NCI-H1092 treated with DMSO at 0.1 percent for 48 hours (cell line): ENCODE measurements at places on chromosomes 12 and 14.
A peak's percentile ranks its signal among the peaks of the same experiment; 100 is the strongest.

- DNase-seq, result no peak
These were observed 26.0 kb downstream of the FRMD6 start for GRCh38 chr14:51677738-51678137.

DNA sequence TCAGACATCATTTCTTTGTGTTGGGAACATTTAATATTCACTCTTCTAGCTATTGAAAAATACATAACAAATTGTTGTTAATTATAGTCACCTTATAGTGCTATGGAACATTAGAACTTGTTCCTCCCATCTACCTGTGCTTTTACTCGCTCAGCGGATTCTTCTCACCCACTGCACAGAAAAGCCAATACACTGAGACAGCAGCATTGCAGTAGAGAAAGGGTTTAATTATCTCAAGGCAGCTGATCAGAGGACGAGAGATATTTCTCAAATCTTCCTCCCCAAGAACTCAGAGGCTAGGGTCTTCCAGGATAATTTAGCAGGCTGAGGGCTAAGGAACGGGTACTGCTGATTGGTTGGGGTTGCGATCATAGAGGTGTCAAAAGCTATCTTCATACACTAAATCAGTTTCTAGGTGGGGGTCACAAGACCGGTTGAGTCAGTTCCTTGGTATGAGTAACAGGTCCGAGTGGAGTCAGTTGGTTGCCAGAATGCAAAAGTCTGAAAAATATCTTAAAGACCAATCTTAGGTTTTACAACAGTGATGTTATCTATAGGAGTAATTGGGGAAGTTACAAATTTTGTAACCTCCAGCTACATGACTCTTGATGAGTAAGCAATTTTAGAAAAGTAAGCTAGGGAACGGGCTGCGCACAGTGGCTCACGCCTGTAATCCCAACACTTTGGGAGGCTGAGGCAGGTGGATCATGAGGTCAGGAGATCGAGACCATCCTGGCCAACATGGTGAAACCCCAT is 173.1 kb downstream of the FBXL14 start:
- no peak for DNase-seq

DNA sequence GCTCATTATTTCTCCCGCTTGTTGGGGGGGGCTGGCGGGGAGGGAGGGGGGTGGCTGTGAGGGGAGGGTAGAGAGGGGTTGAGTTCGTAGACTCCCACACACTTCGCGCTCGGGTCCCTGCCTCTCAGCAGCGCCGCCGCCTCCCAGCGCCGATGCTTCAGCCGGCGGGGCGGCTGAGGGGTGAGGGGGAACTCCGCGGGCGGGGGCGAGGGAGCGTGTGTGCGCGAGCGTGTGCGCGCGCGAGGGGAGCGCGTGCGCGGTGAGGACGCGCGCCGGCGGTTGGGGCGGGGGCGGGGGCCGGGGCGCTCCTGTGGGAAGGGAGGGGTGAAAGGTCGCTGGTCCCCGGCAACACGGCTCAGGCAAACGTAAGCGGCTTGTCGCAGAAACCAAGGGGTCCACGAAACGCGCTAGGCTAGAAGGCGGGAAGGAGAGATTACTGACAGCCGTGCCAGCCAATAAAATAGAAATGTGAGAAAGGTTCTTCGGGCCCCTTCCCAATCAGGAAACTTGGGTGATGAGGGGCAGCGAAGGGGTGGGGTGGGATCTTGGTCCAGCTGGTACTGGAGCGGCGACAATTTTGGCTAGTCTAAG is 343 bp upstream of the NOVA1 start:
- DNase-seq, result peak; percentile 99

GRCh38 chr12:96302687-96303310 is 97.4 kb downstream of the CDK17 start:
- no peak for DNase-seq

DNA sequence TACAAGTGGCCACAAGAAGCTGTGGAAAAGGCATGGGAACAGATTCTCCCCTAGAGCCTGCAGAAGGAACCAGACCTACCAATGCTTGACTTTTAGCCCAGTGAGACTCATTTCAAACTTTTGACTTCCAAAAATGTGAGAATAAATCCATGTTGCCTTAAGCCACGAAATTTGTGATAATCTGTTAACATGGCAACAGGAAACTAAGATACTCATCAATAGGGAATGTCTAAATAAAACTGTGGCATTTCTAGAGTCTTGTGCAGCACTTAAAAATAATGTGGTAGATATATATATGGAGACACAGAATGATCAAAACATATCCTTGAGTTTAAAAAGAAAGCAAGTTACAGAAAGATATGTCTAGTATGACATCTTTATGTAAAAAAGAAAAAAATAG is 12.0 kb downstream of the HECTD4 start:
- DNase-seq, result no peak

GRCh38 chr14:101726295-101726953 is 35.1 kb upstream of the PPP2R5C start:
- DNase-seq, result no peak

DNA sequence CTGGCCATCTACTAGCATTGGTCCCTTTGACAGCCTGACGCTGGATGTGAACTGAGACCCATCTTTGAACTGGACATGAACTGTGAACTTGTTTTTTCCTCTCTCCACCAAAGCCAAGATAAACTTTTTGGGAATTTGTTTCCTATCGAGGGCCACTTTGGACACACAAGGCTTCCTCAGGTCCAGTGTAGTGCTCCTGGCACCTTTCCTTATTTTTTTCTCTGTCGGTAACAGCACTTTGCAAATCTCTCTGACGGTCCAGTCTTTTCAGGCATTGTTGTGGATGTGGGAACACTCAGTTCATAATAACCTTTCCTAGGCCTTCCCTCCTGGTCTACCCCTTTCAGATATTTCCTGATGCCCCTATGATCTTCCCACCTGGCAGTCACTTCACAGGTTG is 5.0 kb downstream of the KCNA1 start:
- no peak for DNase-seq

GRCh38 chr14:101788016-101788635 is 26.6 kb downstream of the PPP2R5C start:
- DNase-seq, result no peak

DNA sequence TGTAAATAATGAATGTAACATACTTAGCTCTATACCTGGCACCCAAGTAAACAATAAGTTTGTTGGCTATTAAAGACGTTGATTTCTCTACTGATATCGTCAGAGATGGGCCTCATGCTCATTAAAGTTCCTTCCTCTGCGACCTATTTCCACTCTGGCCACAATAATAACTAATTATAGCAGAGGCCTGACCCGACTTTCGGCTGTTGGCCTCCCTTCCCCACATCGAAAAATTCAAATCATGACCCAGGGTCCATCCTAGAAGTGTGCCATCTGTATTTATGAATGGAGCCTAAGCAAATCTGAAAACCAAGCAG is 321 bp upstream of the USP30 start:
- DNase-seq, result no peak

DNA sequence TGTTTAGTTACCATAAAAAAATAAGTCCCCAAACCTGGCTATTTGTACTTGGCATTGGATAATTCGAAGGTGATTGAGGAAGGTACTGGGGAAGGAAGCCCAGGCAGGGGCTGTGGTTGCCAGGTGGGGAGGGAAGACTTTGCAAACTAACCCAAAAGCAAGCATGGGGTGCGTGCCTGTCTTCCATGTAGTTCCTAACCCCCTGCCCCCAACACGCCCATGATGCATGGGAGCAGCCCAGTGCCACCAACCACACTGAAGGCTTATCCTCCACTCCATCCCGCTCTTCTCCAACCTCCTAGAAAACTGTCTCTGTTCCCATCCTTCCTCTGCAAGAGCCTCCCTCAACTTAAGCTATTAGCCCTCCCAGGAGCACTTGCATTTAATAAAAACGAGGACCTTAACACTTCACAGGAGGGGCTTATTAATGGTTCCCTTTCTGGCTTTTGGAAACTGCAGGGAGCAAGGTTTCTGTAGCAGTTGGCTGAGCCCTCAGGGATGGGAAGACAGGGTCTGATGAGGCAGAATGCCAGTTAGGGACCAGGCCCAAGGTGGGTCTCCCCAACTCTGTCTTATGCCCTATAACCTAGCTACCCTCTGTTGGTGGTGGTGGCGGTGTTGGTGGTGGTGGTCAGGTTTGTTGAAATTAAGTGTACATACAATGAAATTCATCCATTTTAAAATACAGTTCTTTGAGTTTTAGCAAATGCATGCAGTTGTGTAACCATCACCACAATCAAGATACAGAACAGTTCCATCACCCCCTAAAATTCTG is 96.0 kb downstream of the ZFP36L1 start:
- no peak for DNase-seq

DNA sequence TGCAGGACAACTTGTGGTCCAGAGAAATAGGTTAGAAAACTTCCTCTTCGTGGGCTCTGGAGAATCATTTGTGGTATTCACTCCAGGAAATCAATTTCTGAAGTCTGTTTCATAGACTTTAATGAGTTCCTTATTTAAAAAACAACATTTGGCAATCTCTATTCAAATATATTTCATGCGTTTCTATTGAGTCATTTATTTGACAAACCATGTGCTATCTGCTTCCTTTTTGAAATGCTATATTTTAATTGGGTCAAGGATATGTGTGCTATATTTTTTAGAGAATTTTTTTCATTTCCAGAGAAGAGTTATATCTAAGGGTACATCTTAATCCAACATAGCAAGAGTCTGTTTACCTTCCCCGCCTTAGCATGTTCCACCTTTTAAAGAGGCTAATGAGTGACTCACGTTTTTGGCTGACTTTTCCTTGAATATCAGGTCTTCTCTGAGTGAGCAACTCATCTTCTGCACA is 252.4 kb upstream of the EGLN3 start:
- no peak for DNase-seq

DNA sequence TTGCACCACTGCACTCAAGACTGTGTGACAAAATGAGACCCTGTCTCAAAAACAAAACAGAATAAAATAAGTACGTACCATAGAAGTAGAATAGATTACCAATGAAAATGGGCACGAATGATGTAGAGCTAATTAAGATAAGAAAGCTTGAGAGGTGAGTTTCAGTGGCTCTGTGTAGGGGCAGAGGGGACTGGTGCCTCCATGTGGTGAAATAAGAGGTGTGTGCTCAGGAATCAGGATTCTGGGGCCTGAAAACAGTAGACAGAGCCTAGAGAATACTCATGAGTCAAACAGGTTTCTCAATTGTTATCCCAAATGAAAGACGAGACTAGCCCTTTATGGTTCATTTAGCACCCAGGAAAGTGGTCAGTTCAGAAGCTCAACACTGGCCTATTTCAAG is 1145.1 kb downstream of the FLRT2 start:
- DNase-seq, result no peak

DNA sequence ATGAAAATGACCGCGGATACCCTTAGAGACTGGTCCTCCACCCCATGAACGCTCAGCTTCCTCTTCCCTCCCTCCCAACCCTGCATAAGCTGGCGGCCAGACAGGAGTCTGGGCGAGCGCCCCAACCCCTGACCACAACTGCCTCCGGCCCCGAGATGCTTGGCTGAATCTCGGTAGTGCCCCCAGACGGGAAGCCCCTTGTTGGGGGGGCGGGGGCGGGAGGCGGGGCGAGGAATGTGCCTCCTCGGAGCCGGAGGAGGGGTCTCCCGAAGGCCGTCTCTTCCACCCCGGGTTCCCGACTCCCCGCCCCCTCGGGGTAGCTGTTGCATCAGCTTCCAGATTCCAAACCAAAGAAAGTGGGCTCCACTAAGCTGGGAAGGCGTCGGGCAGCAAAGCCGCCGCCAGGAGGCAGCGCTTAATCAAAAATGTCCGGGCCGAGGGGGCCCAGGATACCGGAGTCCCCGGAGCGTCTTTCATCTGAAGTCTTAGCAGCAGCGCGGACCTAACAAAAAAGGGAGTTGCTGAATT is 7.1 kb upstream of the MRPL52 start:
- peak; percentile 24 for DNase-seq

- DNase-seq, result no peak
These were observed 8.1 kb downstream of the GPR84 start for GRCh38 chr12:54356228-54356627.

GRCh38 chr12:91852634-91853033 is 293.0 kb downstream of the BTG1 start:
- no peak for DNase-seq

- DNase-seq, result no peak
These were observed 16.4 kb upstream of the PUS1 start for GRCh38 chr12:131912518-131913274.

GRCh38 chr14:102749393-102750305 is 27.6 kb upstream of the TRAF3 start:
- peak; percentile 81 for DNase-seq

DNA sequence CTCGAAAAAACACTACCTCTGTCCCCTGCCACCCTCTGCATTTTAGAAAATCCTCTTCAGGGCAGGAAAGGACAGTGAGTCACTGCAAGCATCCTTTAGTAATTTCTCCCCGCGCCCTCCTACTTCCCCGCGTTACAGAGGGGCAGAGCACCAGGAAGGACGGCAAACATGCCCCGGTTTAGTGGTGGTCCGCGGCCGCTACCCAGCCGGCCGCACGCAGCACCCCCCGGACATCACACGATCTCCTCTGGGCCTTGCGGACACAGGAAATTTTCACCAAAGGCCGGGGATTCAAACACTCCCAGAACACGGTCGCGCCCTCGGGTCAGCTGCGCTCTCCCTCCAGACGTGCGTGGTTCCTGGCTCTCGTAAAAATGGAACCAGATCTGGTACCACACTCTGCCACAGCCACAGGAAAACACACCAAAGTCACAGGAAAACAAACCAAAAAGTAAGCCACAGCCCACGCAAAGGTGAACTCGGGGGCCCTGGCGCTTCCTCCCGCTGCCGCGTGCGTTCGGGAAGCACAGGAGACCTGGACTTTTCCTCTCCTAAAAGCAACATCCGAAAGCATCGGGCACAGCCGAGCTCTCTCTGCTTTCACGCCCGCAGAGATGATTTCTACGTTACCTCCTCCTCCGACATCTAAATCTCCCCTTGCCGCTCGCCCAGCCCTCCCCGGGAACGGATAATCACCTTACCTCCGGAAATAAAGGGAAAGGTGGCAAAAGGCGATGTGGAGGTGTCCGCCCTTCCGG is 839 bp downstream of the SLC38A1 start:
- no peak for DNase-seq

DNA sequence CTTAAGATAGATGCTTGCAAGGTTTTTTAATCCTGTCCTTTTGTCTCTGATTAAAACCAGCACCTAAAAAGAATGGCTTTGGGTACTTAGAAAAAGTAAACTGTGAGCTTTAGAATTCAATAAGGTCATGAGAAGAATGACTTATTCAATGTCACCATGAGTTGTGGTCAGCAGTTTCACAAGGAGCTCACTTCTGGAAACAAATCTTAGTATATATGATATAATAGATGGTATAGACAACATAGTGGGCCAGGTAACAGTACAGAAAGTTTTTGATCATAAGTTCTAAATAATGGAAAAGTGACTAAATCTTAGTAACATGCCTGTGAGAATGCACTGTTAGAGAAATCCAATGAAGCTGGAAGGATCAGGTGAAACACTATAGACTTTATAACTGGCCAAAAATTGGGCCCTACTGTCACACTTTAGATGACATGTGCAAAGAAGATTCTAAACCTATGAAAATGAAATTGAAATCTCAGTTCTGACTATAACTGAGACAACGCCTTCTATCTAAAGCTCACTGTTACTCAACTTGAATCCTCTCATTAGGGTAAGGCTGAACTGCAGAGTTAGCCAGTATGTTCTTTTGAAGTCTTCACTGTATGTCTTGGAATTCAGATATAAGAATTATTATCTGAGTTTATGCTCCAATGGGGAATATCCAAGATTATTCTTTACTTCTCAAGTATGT is 42.4 kb upstream of the RAD51AP1 start:
- no peak for DNase-seq

GRCh38 chr14:93112891-93113677 is 2.6 kb downstream of the ITPK1 start:
- peak; percentile 51 for DNase-seq

- no peak for DNase-seq
These were observed 215.0 kb downstream of the SNAPC1 start for GRCh38 chr14:61977217-61977616.
